Hypothalamus (tissue), 51 donors: ENCODE measurements at places on chromosomes 2 and 18.
A peak's percentile ranks its signal among the peaks of the same experiment; 100 is the strongest.

GRCh38 chr2:84904717-84905174 lies 710 bp upstream of the TMSB10 start:
- peak; percentile 19 for DNase-seq

DNA sequence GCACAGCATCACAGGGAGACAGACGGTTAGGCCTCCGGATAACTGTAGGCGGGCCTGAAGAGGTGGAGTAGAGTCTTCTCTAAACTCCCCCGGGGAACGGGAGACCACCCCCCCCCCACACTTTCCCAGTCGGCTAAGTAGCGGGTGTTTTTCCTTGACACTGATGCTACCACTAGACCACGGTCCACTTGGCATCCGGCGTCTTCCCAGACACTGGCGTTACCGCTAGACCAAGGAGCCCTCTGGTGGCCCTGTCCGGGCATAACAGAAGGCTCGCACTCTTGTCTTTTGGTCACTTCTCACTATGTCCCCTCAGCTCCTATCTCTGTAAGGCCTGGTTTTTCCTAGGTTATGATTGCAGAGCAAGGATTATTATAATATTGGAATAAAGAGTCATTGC lies 25.7 kb upstream of the NCL start:
- DNase-seq: no peak

DNA sequence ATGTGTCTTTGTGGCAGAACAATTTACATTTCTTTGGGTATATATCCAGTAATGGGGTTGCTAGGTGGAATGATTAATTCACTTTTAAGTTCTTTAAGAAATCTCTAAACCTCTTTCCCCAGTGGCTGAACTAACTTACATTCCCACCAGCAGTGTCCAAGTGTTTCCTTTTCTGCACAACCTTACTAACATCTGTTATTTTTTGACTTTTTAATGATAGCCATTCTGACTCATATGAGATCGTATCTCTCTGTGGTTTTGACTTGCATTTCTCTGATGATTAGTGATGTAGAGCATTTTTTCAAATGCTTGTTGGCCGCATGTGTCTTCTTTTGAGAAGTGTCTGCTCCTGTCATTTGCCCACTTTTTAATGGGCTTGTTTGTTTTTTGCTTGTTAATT lies 43.1 kb upstream of the PTH2R start:
- no peak for DNase-seq

GRCh38 chr2:25895610-25896009 lies 17.3 kb upstream of the ASXL2 start:
- DNase-seq: no peak

DNA sequence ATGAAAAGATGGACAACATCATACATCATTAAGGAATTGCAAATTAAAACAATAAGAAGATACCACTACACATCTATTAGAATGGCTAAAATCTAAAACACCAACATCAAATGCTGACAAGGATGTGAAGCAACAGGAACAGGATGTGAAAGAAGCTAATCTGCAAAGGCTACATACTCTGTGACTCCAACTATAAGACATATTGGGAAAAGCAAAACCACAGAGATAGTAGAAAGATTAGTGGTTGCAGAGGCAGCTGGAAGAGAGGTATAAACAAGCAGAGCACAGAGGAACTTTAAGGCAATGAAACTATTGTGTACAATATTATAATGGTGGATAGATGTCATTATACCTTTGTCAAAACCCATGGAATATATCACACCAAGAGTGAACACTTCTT lies 393.7 kb upstream of the RAB6C start:
- no peak for DNase-seq

GRCh38 chr2:1886405-1886992 lies 142.2 kb upstream of the PXDN start:
- DNase-seq: peak; percentile 38

GRCh38 chr2:202249521-202250253 lies 11.3 kb upstream of the SUMO1 start:
- DNase-seq: no peak

- DNase-seq: no peak
Observed at GRCh38 chr18:53033128-53033527, 693.1 kb downstream of the DCC start.

- no peak for DNase-seq
Observed at GRCh38 chr2:128233790-128234395, 84.8 kb downstream of the HS6ST1 start.

DNA sequence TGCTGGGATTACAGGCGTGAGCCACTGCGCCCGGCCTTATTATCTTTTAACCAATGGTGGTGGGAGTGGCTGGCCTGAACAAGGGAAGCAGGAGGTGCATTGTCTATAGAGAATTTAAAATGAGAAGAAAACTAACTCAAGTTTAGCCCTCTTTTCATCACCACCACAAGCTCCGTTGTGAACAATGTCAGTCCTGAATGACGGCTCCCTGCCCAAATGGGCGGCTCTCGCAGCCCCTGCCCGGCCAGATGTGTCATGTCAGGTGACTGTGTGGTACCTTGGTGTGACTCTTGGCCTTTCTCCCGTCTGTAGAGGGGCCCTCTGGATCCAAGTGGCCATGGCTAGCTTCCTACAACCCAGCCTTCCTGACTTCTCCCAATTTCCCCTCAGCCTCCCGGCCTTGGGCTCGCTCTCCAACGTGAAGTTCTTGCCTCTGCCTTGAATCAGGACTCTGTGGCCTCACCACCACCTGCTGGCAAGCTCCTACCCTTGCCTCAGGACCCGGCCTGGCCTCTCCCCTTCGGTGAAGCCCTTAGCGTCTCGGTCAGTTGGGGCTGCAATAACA lies 67.6 kb downstream of the LONRF2 start:
- no peak for DNase-seq

- no peak for DNase-seq
Observed at GRCh38 chr2:102013206-102014040, 21.7 kb downstream of the IL1R2 start.

GRCh38 chr2:235001237-235002133 lies 49.7 kb downstream of the SH3BP4 start:
- no peak for DNase-seq
